ENCODE measurements at places on chromosomes 1 and 21. TPM values are rescaled to one million over a fixed set of nuclear protein-coding genes. Genes with fewer than 3 reads are reported as not detected.

DNA sequence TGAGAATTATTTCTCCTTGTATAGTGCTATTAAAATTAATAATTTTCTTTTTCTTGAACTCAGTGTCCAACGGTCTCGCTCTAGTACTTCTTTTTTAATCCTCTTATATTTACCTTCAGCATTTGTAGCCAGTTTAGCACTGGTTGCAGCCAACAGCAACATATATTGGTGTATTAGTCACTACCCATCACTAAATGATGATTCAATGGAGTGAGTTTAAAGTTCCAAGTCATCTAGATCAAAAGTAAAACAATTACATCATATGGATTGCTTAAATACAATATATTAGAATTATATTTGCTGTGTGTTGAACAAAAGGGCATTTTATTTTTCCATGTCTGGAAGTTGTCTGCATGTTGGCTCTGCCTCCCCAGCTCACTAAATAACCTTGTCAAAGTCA is 591.8 kb downstream of the ADGRL2 start:
- DNase-seq, result no peak

DAB1 gene
- polyA plus RNA-seq, result 3.5 TPM

LCE2A gene
- not detected for polyA plus RNA-seq

- DNase-seq, result no peak
Observed at GRCh38 chr1:14443164-14443787, 155.2 kb upstream of the KAZN start.

- no peak for DNase-seq
Observed at GRCh38 chr1:179089827-179090482, 8.1 kb downstream of the TOR3A start.

- no peak for DNase-seq
Observed at GRCh38 chr1:40257313-40257687, 736 bp upstream of the ZMPSTE24 start.

DNA sequence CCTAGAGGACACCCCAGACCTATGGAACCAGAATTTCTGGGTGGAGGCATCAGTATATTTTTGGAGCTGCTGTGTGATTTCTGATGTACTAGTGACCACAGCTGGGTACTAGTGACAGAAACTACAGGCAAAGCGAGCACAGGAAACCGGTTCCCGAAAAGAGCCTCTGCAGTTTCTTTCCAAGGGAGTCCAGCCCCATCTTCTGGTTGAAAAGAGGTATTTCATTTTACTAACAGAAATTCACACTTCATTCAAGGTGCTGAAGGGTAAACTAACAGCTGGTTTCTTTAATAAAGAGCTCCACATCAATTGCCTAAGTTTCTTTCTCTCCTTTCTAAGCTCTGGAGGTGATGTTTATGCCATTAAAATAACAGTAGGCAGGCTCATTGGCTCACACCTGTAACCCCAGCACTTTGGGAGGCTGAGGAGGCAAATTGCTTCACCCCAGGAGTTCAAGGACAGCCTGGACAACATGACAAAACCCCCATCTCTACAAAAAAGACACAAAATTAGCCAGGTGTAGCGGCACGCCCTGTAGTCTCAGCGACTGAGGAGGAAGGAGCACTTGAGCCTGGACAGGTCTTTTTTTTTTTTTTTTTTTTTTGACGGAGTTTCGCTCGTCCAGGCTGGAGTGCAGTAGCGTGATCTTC is 22.0 kb downstream of the THAP3 start:
- peak; percentile 68 for DNase-seq

GRCh38 chr21:38729754-38730379 is 75.9 kb upstream of the ETS2 start:
- no peak for DNase-seq

DNA sequence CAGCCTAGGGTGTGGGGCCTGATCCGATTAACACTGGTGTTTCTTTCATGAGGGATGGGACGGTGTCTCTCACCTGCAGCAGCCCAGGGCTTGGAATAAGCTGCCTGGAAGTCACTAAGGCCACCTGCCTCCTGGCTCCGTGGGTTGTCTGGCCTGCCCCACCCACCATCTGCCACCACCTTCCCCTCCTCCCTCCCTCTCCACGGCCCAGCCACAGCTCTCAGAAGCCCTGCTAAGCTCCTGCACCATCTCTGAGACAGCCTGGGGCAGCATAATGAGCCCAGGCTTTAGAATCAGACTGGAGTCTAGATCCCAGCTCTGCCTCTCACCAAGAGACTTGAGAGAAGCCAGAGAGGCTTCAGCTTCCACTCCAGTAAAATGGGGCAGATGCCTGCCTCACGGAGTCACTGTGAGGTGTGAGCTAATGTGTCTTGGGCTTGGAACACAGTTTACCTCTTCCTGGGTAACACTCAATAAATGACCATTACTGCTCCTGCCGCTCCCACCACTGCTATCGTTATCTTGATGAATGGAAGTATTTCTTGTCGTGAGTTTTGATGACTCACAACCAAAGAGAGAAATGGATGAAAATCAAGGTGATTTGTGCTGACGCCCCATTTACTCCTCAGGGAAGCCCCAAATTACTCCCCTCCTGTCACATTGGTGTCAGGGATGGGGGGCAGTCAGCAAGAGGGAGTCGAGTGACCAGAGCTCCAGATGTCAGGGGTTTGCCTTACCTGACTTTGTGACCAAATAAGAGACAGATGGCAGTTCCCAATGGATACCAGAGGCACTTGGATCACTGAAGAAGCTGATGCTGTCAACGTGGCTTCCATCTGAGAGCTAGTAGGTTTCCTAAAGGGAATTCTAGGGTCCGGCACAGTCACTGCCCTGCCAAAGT is 23.5 kb upstream of the C1QA start:
- no peak for DNase-seq

DNA sequence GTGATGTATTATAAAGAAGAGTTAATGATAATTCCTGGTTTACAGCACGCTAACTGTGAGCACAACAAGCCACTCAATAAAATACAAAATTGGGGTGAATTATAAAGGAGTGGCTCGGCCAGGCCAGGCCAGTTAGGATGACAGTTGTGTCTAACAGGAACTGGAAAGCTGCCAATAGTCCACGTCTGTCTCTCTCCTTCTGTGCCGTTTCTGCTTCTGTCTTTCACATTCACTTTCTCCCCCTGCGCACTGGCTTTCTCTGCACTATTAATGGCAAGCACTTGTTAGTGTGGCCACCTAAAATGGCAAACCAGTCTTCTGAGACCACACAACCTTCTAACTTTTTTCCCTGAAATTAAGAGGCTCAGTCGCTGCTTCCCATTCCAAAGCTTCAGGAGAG is 394.3 kb downstream of the NTNG1 start:
- peak; percentile 24 for DNase-seq

GRCh38 chr21:26185021-26185420 is 14.5 kb upstream of the APP start:
- no peak for DNase-seq

Data from muscle of leg (tissue), 16 donors.